CD4-positive, alpha-beta T cell treated with Interleukin-2 at 100 ng/mL for 4 hours (primary cell): ENCODE measurements at places on chromosomes 7 and 10.

DNA sequence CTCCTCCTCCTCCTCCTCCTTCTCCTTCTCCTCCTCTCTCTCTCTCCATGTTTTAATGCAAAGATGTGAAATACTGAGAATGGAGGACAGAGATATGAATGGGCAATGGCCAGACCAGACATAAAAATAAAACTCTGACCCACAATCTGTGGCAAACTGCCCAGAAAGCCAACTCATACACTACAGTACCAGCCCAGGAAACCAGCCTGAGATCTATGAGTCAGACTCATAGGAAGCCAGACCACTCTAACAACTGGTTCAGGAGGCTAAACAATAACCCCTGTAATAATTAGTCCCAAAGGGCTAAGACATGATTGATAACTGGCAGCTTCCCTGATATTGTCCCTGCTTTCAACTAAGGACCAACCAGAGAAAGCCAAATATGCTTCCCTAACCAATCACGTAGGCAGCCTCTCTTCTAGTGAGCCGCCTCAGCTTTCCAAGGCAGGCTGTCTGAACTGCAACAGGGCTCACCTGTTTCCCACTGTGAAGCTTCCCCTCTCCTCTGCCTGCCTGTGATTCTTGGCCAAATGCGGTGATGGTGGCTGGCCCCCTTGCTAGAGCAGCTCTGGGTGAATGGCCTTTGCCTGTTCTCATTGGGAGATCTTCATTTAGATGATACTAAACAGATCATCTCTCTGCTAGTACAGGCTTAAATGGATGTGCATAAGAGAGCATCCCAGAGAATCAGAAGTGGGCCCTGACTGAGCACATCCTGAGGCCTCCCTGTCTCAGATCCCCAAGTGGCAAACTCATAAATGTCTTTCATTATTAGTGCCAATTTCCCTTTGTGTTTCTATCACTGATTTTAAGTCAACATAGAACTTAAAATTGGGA lies 817.6 kb downstream of the TNS3 start:
- no peak for DNase-seq

DNA sequence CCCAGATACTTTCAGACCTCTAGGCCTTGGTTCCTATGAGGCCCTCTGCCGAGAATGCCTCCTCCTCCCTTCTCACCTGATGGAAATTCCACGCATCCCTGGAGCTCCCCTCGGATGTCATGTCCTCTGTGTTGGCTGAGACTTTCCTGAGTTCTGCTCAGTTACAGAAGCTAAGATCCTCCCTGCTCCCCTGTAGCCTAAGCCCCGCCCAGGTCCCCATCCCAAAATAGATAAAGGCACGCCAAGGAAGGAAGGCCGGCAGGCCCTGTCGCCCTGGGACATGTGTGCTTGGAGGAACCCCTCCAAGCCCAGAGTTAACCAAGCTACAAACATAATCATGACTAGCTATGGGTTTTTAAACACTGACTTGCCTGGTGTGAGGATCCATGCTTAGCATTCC lies 123.5 kb downstream of the SORBS1 start:
- DNase-seq: no peak

GRCh38 chr7:81003326-81003725 lies 84.5 kb upstream of the SEMA3C start:
- DNase-seq: no peak

DNA sequence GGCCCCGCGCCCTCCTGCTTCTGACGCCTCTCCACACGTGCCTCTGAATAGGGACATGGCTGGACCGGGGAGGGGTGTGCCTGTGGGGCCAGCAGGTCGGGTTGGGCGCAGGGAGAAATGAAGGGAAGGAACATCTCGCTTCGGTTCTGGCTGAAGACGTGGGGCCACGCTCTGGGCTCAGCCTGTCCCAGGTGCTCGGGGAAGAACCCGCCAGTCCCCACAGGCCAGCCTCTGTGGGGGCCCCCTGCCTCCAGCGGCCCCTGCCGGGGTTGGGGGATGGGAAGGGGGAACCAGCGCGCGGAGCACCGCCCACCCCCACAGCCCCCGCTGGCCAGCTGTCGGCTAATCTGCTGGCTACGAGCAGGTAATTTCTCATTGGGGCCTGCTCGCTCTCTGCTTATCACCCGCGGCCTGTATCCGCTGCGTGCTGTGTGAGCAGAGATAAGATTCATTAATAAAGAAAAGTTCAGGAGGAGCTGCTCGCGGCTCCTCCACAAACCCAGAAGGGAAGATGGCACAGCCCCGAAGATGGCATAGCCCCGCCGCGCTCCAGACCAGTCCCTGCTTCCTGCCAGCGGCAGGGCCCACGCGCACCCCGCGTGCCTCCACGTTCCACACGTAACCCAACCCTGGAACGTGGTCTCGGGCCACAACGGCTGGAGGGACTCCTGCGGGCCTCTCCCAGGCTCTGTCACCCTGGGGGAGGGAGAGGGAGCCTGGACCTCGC lies 186.2 kb downstream of the ELFN1 start:
- DNase-seq: no peak

DNA sequence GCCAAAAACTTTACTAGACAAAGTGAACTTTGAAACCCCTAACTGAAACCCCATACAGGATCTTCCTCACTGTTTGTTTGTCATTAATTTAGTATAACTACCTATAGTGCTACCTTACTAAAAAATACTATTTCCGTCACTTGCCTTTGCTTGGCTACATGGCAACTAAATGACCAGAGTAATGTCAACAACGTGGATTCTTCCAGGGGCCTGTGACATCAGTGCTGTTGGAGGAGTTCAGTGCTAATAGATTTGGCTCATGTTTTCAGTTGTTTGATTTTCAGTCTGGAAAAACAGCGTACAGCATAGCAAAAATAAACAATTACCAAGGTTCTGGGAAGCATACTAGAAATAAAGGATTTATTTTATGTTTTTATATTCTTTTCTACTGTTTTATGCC lies 3.0 kb upstream of the ASB15 start:
- no peak for DNase-seq

DNA sequence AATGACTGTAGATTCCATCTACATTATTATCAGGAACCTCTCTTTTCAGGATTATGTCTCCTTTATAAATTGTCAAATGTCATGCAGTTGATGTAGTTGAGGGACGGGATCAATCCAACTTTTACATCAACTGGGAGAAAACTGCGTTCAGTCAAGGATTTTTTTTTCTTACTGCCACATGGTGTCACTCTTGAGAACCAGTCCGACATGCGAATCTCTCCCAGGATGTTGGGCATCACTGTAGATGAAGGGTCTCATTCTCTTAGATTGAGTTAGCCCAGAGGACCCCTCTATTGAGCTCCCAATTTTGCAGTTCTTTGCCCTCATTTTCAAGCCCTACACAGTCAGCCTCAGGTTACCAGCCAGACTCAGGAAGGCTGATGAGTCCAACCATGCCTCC lies 120.3 kb upstream of the PTPRZ1 start:
- no peak for DNase-seq

DNA sequence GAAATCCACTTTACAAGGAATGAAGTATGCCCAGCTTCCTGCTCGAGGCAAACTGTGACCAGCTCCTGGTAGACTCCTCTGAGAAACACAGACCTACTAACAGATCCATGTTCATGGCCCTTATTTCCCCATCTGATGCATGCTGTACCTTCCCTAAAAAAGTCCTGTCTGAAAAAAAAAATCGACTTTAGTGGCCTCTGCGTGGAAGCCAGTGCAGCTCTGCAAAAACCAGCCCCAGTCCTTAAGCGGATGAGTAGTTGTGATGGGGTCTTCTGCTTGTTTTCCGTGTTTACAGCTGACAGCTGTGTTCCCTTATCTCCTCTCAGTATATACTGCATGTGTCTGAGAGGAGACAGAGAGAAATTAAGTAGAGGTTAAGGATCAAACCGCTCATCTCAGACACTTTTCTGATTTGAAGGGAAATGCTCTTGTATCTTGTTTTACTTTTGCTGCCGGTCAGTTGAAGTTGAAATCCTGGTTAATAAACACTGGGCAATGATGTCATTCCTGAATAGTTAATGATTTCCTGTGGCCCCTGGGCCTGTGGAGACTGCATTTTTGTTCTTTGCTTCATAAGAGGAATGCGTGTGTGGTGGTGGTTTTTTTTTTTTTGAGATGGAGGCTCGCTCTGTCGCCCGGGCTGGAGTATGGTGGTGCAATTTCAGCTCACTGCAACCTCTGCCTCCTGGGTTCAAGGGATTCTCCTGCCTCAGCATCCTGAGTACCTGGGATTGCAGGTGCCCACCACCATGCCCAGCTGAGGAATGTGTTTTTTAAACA lies 67.6 kb downstream of the DOCK1 start:
- DNase-seq: no peak
